ENCODE measurements at places on chromosomes 16 and 17.
A peak's percentile ranks its signal among the peaks of the same experiment; 100 is the strongest.

DNA sequence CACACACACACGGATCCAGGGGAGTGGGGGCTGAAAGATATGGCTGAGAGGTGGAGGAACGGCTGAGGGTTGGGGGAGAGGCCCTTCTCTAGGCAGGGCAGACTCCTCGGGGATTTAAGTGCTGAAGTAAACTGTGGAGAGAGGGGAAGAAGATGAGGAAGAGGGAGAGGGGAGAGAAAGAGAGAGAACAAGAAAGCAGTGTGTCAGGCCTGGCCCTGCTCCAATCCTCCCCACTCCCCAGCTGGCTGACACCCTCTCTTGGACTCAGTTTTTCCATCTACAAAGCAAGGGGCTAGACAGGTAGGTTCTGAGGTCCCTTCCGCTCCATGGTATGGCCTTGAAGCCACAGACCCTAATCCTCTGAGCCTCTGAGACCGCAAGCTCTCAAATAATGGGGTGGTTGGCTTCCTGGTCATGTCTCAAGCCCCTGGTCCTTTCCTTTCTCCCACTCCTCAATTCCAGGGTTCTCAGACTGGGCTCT lies 2.0 kb downstream of the VAMP2 start:
- no peak for DNase-seq

DNA sequence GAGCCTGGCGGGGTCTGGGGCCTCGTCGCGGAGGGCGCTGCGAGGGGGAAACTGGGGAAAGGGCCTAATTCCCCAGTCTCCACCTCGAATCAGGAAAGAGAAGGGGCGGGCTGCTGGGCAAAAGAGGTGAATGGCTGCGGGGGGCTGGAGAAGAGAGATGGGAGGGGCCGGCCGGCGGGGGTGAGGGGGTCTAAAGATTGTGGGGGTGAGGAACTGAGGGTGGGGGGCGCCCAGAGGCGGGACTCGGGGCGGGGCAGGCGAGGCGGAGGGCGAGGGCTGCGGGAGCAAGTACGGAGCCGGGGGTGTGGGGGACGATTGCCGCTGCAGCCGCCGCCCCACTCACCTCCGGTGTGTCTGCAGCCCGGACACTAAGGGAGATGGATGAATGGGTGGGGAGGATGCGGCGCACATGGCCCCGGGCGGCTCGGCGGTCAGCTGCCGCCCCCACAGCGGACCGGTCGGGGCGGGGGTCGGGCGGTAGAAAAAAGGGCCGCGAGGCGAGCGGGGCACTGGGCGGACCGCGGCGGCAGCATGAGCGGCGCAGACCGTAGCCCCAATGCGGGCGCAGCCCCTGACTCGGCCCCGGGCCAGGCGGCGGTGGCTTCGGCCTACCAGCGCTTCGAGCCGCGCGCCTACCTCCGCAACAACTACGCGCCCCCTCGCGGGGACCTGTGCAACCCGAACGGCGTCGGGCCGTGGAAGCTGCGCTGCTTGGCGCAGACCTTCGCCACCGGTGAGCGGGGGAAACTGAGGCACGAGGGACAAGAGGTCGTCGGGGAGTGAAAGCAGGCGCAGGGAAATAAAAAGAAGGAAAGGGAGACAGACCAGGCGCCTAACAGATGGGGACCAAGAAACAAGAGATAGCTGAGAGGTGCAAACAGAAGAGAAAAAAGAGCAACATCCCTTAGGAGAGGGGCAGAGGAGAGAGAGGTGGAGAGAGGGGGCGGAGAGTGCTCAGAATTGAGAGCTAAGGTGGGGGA lies at the start of gene PNMT:
PNMT (plus strand) TSS at position 509 of the 980 bp plus-strand sequence; CDS start at position 532, 23 bp downstream.
- DNase-seq: peak; percentile 53

- no peak for DNase-seq
These were observed 192.6 kb downstream of the PARN start for GRCh38 chr16:14437426-14437825.

DNA sequence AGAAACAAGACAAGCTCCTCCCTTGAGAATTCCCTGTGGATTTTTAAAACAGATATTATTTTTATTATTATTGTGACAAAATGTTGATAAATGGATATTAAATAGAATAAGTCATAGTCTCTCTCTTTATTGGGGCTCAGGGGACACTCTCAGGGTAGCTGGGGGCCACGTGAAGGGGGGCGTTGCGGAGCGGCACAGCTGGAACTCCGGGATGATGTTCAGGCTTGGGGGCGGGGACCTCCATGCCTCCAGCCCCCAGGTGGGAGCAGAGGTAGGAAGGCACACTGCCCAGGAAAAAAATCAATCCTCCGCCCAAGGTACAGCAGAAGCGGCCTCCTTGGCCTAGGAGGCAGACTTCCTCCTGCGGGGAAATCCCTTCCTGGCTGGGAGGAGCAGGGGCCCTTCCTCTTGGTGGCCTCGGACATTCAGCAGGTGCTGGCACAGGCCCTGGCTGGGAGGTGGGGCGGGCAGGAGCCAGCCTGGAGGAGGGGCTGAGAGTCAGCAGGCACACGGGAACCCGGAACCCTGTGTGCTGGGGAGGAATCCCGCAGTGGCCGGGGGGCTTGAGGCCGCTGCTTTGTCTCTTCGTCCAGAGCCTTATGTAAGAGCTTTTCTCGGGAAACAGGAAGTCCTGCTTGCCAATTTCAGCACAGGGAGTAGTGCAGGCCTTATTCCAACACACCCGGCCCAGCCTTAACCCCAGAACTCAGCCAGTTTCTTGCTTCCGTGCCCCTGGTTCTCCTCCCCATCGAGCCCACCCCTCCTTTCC lies 591 bp upstream of the TNFSF13 start:
- DNase-seq: no peak

DNA sequence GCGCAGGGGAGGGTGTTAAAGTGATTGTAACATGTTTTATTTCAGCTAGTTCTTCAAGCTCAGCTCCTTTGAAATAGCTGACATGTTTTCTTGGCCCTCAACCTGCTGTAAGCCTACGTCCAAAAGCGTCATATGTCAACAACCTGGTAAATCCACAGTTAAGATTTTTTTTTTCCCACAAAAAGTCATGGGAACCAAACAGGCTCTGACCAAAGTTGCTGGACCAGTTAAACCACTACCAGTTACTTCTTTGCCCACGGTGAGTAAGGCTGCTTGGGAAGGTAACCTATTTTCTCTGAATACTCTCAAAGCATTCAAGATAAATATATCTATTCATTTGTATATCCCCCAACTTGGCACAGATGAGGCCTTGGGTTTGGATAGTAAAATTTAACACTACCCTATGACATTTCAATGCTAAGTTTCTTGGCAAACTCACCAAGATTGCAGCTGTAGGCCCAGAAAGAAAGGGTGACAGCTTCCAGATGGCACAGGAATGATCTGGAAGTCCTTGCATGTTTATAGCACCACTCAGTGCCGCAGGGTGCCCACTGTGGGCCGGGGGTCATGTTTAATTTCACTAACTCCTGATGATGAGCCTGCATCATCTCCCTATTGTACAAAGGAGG lies 166.2 kb downstream of the XYLT1 start:
- DNase-seq: no peak

- DNase-seq: no peak
These were observed 1.7 kb downstream of the PER1 start for GRCh38 chr17:8150194-8151119.

DNA sequence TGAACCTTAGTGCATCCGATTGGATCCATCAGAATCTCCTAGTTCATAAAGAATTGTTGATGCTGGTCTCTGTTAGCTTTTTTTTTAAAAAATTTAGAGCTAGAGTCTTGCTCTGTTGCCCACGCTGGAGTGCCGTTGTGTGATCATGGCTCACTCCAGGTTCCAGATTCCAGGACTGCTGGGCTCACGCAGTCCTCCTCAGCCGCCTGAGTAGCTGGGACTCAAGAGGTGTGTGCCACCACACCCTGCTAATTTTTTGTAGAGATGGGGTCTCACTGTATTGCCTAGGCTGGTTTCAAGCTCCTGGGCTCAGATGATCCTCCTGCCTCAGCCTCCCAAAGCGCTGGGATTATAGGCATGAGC lies 8.0 kb downstream of the TCF25 start:
- no peak for DNase-seq

Measured in stimulated activated CD8-positive, alpha-beta memory T cell treated with anti-CD3 and anti-CD28 coated beads, Interleukin-12 subunit alpha, Interleukin-12 subunit beta, amount 100 ng/mL, for 1 hour (primary cell).